NCI-H69 (cell line): ENCODE measurements at places on chromosomes 3 and 15.

- peak; percentile 14 for DNase-seq
These were observed 2.6 kb downstream of the EHHADH start for GRCh38 chr3:185251272-185251671.

DNA sequence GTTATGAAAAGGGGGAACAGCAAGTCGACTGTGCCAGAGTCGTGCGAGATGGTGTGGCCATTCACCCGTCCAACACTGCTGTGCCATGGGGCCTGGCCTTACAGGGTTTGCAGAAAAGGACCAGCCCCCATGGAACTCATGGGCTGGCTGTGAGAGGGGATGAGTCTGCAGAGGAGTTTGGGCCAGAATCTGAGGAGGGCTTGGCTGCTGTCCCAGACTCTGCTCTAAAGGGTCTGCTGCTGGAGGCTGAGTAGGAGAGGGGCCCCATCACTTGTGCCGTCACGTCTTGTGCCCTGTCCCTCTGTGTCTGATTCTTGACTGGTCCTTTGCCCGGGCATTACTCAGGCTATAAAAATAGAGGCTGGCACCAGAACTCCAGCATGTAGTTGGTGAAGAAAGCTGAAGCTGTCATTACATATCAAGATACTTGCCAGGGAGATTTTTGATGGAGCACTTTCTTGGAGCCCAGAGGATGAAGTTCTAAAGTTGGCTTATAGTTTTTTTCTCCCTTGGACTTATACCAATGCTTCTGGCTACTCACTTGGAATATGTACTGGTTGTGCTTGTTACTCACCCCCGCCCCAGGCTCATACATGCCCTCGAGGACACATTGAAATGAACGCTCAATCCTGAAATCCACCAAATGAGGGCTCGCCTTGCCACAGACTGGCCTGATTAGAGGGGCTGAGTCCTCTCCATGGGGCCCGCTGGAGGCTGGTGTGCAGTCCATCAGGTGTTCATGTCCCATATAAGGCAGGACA is 10.2 kb downstream of the PXYLP1 start:
- DNase-seq, result no peak

GRCh38 chr3:184327171-184327570 is 10.2 kb upstream of the FAM131A start:
- DNase-seq, result no peak

DNA sequence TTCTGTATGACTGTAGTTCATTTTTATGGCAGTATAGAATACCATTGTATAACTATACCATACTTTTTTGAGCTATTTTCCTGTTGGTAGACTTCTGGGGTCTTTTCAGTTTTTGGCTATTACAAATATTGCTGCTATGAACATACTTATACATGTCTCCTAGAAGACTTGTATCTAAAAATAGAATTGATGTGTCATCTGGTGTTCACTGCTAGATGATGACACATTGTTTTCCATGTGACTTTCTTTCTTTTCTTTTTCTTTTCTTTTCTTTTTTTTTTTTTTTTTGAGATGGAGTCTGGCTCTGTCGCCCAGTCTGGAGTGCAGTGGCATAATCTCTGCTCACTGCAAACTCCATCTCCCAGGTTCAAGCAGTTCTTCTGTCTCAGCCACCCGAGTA is 69.8 kb downstream of the SH3GL3 start:
- no peak for DNase-seq

- no peak for DNase-seq
These were observed 7.8 kb upstream of the PTX3 start for GRCh38 chr3:157428853-157429252.

GRCh38 chr3:55000546-55000945 is 72.7 kb upstream of the LRTM1 start:
- DNase-seq, result peak; percentile 91

GRCh38 chr15:99361545-99362185 is 110.4 kb downstream of the LRRC28 start:
- DNase-seq, result peak; percentile 25

- DNase-seq, result peak; percentile 4
These were observed 929.5 kb upstream of the ALCAM start for GRCh38 chr3:104437131-104437750.

DNA sequence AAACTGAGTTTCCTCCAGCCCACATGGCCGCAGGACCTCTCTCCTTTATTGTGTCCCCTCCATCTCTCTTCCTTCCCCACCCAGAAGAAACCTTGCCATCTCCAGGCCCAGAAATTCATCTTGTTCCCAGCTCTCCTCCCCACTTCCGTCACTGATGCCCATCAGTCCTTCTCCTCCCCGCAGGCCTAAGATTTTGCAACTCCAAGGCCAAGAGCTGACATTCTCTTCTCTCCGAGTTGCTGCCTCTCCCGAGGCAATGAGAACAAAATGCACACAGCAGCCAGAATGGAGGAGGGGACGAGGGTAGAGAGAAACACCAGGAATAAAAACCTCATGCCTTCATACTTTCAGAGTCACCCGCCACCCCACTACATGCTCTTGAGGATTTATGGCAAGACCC is 526.5 kb upstream of the PROK2 start:
- DNase-seq, result no peak

- DNase-seq, result no peak
These were observed 9.3 kb downstream of the HHLA2 start for GRCh38 chr3:108305484-108306172.

- DNase-seq, result no peak
These were observed 40.9 kb downstream of the KLHL18 start for GRCh38 chr3:47323431-47324277.

DNA sequence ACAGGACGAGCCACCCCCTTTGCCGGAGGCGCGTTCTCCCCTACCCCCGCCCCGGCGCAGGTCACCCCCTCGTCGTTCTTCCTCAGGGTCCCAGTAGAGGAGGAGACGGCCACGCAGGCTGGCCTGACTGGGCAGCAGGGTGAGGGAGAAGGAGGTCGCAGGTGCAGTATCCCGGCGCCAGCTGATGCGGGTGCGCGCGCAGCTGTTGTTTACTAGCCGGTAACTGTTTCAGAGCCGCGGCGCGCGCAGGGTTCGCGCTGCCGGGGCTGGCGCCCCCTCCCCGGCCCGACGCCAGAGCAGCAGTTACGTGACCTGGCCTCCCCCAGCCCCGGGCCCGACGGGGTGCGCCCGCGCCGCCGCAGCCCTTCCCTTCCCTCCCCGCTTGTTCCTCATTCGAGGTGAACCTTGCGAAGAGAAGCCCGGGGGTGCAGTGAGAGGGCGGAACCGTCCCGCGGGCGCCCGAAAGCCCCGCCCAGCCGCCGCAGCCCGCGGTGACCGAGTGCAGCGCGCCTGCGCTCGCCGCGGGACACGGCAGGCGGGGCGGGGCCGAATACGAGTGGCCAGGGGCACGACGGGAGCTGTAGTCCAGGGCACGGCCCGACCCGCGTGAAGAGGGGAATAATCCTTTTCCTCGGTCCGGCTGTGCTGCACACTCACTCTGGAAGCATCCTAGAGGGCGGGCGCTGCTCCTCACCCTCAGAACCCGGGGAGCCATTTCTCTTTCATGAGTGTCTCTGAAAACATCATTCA is at the start of gene SLC12A6:
SLC12A6 (minus strand) TSS at position 225 of the 750 bp plus-strand sequence. CDS start 1,101 bp downstream, outside the sequence.
- peak; percentile 95 for DNase-seq

DNA sequence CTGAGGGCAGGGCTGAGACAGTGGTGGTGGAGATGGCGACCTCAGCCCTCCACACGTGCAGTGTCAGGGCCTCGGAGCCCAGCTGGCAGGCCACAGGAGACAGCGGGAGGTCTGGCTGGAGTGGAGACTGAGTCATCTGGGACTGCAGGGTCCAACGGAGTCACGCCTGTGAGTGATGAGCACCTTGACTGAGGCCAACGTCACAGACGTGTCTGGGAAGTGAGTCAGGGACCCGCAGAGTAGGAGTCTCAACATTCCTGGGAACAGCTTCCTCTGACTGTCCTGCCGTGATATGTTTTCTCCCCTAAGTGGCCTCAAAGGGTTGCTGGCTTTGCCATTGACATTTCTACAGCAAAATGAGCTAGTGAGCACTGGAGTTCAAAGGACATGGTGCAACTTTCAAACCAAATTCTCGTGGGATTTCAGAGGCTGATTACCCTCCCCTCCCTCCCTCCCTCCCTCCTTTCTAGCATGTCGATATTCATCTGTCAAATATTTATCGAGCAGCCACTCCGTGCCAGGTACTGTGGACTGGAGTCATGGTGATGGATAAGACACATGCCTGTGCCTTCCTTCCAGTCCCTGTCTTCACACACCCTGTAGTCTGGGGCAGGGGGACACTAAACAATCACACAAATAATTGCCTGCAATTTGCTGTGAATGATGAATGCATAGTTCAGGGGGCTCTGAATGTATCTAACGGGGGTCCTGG is 53.3 kb upstream of the AMOTL2 start:
- DNase-seq, result no peak

- DNase-seq, result no peak
These were observed 15.7 kb upstream of the TFRC start for GRCh38 chr3:196097373-196098154.

GRCh38 chr3:62566022-62566557 is 192.7 kb upstream of the FEZF2 start:
- no peak for DNase-seq

DNA sequence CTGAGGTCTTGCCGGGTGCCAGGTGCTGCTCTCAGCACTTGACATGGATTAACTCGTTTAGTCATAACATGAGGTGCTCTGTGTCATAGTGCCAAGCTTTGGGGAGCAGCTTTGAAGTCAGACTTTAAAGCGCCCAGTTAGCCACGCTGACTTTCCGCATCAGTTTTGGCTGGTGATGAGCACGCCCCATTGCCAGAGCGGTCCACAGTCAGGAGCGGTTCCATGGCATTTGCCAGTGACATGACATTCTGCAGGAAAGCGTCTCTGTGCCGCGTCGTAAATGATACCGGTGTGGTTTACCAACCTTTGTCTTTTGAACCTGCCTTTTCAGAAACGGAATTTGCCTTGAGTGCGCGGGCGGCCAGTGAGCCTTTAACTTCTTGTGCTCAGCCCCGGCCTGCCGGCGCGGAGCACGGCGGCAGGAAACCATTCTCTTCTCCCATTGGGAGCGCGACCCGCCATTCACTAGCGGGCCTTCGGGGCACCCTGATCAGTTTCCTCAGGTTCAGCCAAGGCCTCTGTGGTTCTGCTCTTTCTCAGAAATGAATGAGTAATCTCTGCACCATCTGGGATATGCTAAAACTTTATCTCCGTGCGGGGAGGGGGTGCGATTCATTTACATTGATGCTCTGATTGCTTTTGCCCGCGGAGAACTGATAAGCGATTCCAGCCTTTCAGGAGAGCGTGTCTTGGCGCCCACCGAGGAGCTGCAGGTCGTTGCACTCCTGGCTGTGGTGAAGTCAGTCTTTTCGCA is 1.7 kb upstream of the SLC2A2 start:
- DNase-seq, result peak; percentile 45

DNA sequence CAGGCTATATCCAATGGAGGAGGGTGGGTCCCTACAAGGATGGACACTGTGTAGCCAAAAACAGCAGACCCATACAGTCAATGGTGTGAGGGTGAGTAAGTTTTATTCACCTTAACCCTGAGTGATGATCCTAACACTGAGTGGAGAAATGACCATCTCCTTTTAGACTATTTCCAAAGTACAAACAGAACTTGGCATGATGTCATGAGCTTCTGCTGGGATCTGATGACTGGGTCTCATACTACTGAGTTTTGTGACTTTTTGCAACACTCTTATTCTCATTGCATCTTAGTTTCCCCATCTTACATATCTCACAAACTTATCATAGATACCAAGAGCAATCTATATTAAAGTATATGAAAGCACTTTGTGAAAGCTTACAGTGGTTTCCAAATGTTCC is 330.3 kb upstream of the CFAP20DC start:
- no peak for DNase-seq

DNA sequence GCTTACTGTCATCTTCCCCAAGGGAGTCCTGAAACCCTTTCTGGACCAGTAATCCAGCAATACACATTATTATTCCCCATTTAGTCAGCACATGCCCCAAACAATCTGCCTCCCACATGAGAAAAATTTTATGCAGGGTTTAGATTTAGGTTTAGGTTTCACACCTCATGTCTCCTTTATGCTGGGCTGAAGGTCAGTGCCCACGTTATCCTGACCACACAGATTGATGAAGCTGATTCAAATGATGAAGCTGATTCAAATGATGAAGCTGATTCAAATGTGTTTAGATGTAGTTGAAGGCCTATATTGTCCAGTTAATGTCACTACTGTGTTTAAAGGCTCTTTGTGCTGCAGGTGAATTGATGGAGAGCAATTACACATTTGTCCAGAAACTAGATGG is 18.1 kb upstream of the ZBED2 start:
- no peak for DNase-seq

DNA sequence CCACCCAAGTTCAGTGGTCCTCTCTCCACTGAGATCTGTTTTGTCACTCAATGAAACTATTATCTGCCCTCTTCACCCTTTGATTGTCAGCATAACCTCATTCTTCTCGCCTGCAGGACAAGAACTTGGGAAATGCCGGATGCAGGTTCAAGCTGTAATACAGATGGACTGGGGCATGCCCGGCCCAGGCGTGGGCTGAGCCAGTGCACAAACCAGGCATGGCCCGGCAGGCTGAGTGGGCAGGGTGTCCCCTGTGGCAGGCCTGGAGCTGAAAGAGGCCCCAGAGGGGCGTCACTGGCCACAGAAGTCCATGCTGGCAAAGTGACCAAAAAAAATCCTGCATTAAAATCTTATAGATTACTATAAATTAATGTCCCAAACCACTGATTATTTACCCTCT is 638.9 kb upstream of the EPHA6 start:
- no peak for DNase-seq

- peak; percentile 70 for DNase-seq
These were observed 10.0 kb downstream of the EIF2B5 start for GRCh38 chr3:184145111-184145524.

GRCh38 chr3:50447290-50447840 is 56.1 kb downstream of the CACNA2D2 start:
- no peak for DNase-seq
